IPS DF 19.7 (cell line): ENCODE measurements at places on chromosomes 4 and X.

DNA sequence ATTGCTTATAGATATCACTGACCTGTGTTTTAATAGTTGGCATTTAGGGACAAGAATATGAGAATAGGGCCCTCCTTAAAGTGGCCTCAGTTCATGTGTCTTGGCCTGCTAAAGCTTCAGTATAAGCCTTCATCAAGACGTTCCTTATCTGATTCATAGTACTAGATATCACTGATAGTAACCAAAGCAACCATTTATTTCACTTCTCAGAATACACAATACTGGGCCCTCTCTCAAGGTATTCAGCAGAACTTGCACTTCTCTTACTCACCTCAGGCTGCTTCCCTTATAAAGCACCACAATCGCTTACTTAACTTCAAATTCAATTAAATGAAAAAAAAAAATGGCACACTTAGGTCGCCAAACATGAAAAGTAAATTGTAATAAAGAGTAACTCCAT, 259.4 kb upstream of the PCDH7 start:
- no peak for DNase-seq

GRCh38 chr4:169120624-169121023, 110.6 kb upstream of the CBR4 start:
- DNase-seq, result no peak

DNA sequence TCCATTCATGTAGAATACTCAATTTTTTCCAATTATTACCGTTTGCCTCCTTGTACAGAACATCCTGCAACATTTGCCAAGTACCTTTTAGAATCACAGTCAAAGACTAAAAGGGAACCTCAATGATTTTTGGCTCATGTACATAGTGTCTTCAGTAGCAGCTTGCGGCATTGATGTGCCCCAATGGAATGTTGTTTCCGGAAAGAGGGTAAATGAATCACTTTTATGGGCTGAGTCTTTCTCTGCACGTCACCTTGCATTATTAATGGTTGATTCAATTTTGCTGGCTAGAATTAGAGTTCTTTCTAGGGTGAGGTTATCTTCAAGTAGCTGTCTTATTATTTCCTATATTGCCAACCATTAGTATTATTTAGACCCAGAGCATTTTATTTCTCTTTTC, 116.9 kb upstream of the GABRA2 start:
- DNase-seq, result no peak

DNA sequence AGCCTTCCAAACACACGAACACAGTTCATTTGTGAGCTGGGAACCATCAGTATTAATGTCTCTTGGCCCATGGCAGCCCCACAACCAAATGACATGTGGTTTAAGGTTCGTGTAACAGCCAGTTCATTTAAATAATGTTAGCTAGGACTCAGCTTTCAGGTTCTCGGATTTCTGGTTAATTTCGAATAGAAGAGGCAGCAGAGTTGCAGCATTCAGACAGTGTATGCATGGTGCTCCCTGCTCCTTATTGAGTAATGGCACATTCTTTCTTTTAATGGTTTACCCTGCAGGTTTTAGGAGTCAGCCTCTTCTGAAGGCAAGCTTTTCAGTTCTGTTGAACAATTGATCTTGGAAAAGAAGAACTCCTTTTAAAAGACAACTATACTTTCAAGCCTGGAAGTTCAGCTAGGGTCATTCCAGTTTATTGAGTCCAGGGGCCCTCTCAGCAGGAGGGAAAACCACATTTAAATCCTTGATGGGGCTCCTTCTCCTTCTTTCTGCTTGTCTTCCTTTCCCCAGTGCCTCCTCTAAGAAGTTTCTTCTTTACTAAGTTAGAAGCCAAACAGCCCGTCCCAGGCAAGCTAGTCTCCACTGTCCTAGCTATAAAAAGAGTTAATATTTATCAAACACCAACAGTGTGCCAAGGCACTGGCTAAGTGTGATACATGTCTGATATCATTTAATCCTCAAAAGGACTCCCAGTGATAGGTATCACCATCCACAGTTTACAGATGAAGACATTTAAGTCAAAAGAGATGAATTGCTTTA, 5.0 kb upstream of the RNF175 start:
- no peak for DNase-seq

DNA sequence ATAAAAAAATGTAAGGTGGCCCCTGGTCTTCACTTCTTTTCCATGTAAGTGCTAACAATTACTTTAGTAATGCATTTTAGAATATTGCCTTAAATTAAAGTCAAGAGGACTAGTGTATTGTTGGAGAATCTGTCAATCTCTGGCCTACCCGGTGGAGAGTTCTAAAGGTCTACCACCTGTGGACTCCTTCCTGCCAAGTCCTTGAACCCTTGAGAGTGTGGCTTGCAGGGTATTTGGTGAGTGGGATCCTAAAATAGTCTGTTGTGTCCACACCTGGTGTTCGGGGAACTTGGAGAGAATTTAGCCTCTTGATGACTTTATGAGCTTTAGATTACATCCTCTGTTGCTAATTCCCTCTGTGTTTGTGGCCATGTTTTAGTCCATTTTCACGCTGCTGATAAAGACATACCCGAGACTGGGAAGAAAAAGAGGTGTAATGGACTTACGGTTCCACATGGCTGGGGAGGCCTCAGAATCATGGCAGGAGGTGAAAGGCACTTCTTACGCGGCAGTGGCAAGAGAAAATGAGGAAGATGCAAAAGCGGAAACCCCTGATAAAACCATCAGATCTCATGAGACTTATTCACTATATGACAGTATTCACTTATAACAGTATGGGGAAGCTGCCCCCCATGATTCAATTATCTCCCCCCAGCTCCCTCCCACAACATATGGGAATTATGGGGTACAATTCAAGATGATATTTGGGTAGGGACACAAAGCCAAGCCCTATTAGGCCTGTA, 23.8 kb downstream of the DDIT4L start:
- DNase-seq, result no peak

DNA sequence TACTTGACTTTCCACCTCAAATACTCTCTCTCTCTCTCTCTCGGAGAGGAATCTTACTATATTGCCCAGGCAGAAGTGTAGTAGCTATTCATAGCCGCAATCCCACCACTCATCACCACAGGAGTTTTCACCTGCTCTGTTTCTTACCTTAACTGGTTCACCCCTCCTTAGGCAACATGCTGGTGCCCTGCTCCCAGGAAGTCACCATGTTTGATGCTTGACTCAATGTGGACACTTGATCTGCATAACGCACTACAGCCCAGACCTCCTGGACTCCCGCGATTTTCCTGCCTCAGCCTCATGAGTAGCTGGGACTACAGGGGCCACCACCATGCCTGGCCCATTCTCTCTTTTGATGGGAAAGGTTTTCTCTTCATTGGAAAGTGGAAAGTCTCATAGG, 271.8 kb downstream of the FBXW7 start:
- no peak for DNase-seq

- no peak for DNase-seq
These were observed 97.7 kb downstream of the ARHGAP10 start for GRCh38 chr4:147829401-147830101.

DNA sequence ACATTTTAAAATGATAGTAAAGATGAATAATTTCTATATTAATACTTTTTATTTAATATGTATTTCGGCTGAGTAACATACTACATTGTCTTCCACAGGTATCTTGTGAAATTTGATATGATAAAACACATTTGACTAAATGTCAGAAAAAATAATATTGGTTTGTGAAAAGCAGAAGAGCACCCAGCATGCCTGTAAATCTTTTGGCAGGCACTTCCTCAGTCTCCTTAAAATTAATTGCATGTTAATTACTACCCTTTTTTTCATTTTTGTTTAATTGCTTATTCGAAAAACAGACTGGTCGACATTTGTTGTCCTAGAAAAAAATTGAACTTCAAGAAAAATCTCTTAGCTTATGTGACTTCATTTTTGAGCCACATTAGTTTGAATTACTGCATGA, 40.6 kb downstream of the CLCN3 start:
- DNase-seq, result no peak

GRCh38 chr4:137892134-137892533, 350.0 kb downstream of the SLC7A11 start:
- DNase-seq, result no peak

DNA sequence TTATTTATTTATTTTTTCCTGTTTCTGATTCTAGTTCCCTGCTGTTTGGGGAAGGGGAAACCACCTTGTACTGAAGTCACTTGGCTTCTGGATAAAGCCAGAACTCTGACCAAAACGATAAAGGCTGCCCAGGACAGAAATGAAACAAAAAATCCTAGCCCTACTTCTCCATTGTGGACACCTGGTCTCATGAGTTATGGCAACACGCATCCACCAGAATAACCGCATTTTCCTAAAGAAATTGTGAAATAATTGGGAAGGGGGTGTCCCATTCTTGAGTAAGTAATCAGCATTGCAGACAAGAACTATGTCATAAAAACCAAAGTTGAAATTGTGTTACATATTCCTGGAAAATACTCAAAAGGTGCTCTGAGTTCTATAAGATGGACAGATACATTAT, 42.1 kb downstream of the SLC9A7 start:
- no peak for DNase-seq

DNA sequence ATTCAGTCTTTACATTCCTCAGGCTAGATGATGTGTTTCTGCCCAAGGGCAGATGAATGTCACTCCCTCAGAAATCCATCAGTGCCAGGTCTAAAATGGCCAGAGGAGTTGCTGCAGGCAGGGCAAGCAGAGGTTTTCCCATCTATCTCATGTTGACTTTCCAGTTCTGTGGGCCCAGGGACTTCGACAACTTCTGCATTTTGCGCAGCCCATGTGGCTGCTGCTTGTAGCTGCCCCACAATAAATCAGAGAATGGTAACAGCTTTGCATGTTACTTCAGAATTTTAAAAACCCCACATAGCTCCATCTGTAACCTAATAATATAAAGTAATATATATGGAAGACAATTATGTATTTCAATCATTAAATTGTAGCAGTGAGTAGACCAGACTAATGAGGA, 1367.7 kb upstream of the AGA start:
- DNase-seq, result no peak

DNA sequence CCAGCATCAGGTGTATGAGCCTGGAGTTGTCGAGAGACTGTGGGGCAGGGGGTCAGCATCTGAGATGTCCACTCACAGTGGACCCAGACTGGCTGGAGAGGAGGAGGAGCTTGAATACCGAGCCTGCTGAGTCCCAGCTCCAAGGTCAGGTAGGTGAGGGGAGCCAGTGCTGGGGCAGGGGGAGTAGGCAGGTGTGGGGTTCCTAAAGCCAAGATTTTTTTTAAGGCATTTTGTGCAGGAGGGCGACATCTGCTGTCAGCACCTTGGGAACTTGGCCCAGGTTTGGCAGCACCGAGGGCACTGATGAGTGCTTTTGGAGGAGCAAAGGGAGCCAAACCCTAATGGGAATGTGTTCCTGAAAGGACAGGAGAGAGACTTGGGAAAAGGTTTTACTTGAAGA, 64.2 kb upstream of the MSANTD1 start:
- no peak for DNase-seq
